Hippocampal formation (tissue), 2 donors: ENCODE measurements at places on chromosomes 13 and 19.

GRCh38 chr13:33123066-33123859 is 107.0 kb downstream of the KL start:
- DNase-seq: peak; percentile 29

DNA sequence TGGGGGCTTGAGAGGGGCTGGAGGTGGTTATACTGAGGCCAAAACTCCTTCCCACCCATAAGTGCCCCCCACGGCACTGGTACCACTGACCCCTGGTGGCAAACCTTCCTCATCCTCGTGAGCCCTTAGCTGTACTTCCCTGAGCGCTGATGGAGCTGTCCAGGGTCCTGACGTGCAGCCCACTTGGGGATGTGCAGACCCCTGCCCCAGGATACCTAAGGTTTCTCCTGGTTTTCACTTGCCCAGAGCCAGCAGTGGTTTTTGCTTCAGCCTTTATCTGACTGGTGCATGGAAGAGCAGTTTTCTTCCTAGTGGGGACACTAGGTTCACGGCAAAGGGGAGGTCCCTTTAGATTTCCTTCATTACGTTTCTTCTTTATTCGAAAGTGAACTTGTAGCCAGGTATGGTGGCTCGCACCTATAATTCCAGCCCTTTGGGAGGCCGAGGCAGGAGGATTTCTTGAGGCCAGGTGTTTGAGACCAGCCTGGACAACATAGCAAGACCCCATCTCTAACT is 28.7 kb upstream of the KCTD15 start:
- no peak for DNase-seq

- DNase-seq: no peak
Measured at GRCh38 chr19:31913103-31913661, 432.2 kb upstream of the ZNF507 start.

GRCh38 chr19:32251634-32252332 is 93.6 kb upstream of the ZNF507 start:
- DNase-seq: no peak

DNA sequence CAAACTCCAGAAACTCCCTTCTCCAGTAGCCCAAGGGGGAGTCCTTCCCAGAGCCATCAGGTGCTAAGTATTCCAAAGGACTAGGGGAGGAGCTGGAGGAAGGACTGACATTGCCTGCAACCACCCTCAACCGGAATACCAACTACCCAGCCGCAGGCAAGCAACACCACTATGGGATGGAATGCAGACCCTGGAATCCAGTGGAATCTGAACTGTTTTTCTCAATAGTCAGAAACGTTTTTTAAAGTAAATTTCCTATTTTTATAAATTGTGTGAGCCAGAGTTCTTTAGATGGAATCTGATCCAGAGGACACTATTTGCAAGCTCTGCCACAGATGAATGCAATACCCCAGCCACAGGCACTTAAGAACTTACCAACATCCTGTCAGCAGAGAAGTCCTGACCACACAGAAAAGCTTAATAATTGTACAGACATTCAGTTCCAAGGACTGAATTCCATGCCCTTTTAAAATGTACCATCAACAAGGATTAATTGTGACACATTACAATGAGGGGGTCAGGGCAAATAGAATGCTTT is 92.1 kb downstream of the USP12 start:
- DNase-seq: no peak

- DNase-seq: peak; percentile 33
Measured at GRCh38 chr13:35720690-35721554, 244.4 kb upstream of the MAB21L1 start.

DNA sequence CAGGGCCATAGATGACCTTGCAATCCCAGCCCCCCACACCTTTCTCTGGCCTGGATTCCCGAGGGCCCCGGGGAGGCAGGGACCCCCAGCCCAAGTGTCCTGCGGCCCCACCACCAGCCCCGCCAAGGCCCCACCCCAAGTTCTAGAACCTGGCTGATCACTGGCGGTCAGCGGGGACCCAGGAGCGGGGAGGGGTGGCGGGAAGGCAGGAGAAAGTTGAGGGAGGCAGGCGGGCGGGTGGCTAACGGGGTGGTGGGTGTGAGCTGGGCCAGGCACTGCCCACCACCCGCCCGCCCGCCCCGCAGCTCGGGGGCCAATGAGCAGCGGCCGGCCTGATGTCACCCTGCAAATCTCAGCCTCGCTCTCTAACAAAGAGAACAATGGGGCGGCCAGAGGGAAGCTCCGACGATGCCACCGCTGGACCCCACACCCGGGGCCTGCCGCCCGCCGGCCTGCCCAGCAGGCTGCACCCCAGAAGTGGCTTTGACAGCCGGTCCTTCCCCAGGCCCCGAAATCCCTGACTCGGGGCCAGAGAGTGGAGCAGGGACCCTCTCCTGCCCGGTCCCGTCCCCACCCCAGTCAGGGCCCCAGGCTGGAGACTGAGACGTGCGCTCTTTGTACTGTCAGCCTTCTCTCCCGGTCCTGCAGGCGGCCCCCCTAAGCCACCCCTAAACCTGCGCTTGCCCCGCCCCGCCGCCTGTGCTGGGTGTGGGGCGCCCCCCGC is 1.6 kb downstream of the MEX3D start:
- DNase-seq: peak; percentile 86

DNA sequence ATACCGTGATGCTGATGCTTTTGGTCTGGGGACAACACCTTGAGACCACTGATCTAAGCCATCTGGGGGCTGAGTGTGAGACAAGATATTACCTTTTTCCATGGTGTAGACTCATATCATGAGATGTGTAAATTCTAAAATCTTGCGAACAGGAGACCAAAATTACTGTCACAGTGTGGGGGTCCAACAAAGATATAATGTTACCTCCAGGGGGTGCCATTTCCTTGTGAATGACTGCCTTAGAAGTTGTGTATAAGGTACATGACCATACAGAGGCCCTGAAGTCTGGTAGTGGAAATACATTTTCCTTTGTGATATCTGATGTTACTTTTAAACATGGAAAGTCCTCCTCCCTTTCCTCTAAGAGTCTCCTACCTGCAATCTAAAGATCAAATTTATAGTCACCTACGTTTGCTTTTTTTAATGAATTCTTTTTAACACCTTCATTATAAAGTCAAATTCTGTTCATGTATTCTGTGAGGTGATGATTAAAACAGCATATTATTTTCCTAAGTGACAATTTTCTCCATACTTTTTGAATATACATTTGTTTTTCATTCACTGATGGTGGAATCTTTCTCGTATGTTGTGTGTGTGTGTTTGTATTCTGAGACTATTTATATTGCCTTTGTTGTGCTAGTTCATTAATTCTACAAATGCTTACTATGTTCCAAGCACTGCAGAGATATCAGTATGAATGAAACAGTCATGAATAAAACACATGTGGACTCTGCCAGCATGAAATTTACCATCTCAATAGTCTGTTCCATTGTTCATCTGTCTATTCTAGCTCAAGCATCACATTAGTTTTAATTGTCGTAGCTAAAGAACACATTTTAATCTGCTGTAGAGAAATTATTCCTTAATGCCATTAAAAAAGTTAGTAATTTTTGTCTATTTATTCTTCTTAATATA is 113.7 kb downstream of the RFC3 start:
- DNase-seq: no peak

GRCh38 chr19:2417881-2418406 is 9.4 kb downstream of the TIMM13 start:
- DNase-seq: no peak

DNA sequence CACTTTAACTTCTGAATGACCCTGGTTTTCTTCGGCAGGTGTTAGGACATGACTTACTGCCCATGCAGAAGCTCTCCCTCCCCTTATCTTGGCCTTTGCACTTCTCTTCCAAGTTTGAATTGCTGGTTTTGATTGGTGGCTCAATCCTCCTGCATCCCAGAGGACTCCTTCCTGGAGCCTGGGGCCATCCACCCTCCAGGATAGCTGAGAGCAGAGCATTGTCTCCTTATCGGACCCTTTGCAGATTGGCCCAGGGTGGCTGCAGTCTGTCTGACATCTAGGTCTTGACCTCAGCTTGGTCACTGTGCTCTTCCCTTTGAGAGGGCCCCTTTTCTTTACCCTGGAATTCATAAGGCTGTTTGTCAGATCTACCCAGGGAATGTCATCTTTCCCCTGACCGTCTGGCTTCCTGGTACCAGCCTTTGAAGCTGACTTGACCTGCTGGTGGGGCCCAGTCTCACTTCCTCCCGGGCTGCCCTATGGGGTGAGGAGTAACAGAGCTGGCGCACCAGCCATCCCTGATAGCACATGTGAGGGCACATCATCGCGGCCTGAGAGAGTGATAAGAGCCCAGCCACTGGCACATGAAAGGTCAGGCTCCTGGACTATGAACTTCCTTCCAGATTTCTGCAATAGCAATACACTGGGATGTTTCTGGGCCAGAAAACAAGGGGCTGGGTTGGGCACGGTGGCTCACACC is 172.9 kb upstream of the UBL3 start:
- no peak for DNase-seq

DNA sequence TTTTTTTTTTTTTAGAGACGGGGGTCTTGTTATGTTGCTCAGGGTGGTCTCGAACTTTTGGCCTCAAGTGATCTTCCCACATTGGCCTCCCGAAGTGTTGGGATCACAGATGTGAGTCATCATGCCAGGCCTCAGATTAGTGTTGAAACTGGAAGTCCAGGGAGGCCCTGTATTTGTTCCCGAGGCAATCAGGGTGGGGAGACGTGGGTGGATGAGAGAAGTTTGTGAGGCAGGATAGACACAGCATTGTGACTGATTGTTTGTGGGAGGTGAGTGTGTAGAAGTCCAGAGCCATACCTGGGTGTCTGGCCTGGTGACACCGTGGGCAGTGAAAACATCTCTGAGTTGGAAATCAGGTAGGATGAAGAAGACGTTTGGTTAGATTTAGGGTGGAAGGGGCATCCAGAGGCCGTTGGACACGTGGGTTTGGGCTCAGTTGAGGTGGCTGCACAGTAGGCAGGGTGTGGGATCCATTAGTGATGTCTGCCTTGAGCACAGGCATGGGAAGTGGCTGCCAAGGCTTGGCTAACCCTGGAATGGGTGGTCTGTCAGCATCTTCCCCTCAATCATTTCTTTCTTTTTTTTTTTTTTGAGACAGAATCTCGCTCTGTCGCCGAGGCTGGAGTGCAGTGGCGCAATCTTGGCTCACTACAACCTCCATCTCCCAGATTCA is 12.4 kb downstream of the RTN2 start:
- DNase-seq: no peak

DNA sequence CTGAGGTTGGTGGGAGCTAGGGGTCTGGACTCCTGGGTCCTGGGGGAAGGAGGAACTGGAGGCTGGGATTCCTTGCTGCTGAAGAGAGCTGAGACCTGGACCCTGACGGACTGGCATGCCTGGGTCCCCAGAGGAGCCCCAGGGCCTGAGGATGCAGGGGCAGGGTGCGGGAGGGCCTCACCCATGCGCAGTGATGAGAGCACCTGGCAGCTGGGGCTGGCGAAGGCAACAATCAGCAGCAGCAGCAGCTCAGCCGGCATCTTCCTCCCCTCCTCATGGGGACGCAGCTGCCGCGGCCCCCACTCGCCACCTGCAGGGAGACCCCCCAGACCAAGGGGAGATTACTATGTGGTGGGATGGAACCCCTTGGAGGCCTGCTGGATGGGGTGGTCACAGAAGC is 4.5 kb downstream of the GRIK5 start:
- DNase-seq: no peak

- peak; percentile 35 for DNase-seq
Measured at GRCh38 chr19:47707135-47707925, 5.9 kb upstream of the EHD2 start.

DNA sequence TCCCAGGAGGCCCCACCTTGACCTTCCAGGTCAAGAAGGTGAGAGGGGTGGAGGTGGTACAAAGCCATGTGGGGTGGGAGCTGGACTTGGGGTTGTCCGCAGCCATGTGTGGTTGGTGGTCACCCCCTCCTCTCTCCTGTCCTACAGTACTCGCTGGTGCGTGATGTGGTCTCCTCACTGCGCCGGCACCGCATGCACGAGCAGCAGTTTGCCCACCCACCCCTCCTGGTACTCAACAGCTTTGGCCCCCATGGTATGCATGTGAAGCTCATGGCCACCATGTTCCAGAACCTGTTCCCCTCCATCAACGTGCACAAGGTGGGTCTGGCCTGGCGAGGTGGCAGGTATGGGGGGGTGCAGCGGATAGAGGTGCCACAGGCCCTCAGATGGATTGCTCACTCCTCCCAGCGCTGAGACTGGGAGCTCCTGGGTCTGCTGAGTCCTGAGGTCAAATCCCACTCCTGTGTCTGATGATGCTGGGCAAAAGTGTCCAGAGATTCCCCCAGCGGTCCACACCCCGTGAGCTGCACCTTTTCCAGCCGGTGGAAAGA is 1.7 kb downstream of the PPAN start:
- DNase-seq: no peak

- DNase-seq: no peak
Measured at GRCh38 chr13:114237415-114238112, 2.9 kb downstream of the CDC16 start.

- no peak for DNase-seq
Measured at GRCh38 chr13:87331178-87331577, 340.0 kb upstream of the SLITRK5 start.

DNA sequence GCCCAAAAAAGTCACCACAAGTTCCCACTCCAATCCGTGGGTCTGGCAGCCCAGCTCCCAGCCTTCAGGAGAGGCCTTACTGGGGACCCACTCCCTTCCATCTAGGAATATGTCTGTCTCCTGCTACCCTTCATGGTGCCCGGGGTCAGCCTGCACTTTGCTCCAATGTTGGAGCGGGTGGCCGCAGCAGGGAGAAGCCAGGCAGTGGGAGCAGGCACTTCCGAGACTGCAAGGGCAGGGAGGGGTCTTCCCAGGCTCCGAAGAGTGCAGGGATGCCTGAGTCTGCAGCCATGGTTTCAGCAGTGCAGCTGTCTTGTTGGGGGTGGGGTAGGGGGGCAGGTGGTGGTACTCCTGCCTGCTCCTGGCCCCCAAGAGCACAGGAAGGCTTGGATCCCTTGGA is 1616.2 kb downstream of the SLITRK5 start:
- DNase-seq: no peak

GRCh38 chr19:11142528-11143171 is 12.9 kb downstream of the SPC24 start:
- peak; percentile 34 for DNase-seq

- no peak for DNase-seq
Measured at GRCh38 chr13:73075954-73076353, 17.1 kb downstream of the KLF5 start.

GRCh38 chr13:23321535-23322241 is 111.8 kb downstream of the SACS start:
- DNase-seq: no peak

GRCh38 chr13:90197722-90198121 is 1149.8 kb upstream of the MIR17HG start:
- DNase-seq: no peak

DNA sequence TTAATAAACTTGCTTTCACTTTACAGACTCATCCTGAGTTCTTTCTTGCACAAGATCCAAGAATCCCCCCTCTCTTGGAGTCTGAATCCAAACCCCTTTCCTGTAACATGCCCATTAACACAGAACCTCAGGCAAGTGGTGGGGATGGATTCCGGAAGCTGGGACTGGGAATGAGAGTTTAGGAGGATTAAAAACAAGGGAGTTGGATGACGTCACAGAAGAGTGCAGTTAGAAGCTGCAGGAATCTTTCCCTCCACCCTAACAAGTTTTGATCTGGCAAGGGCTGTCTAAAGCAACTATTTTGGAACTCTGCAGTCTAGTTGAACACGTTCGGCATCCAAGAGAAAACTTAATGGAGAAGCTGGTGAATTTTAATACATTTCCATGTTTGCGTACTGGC is 48.2 kb upstream of the PEPD start:
- DNase-seq: no peak

GRCh38 chr19:55353356-55353802 is 1.1 kb downstream of the COX6B2 start:
- DNase-seq: no peak
